ENCODE measurements at places on chromosomes 6 and 20.

- no peak for DNase-seq
Measured at GRCh38 chr6:125887372-125887771, 69.2 kb upstream of the HINT3 start.

DNA sequence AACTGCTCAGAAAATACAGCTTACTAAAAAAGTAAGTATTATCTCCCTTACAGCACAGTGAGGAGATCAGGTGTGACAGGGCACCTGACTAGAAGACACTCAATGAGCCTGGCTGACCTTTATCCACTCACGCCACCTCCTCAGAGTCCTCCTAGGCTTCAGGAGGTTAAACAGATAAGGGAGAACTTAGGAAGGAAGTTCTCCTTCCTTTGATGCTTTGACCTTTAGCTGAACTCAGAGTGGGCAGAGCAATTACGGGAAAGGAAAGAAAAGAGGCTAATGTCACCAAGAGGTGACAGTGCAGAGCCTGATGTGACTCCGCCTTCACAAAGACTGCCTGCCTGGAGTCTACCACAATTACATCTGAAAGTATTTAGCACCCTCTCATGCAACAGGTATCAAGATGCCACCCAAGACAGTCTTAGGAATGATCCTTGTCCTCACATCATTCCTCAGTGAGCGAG lies 36.7 kb downstream of the MAN1A1 start:
- peak; percentile 83 for DNase-seq

GRCh38 chr6:80767808-80768207 lies 661.3 kb downstream of the BCKDHB start:
- DNase-seq = no peak

DNA sequence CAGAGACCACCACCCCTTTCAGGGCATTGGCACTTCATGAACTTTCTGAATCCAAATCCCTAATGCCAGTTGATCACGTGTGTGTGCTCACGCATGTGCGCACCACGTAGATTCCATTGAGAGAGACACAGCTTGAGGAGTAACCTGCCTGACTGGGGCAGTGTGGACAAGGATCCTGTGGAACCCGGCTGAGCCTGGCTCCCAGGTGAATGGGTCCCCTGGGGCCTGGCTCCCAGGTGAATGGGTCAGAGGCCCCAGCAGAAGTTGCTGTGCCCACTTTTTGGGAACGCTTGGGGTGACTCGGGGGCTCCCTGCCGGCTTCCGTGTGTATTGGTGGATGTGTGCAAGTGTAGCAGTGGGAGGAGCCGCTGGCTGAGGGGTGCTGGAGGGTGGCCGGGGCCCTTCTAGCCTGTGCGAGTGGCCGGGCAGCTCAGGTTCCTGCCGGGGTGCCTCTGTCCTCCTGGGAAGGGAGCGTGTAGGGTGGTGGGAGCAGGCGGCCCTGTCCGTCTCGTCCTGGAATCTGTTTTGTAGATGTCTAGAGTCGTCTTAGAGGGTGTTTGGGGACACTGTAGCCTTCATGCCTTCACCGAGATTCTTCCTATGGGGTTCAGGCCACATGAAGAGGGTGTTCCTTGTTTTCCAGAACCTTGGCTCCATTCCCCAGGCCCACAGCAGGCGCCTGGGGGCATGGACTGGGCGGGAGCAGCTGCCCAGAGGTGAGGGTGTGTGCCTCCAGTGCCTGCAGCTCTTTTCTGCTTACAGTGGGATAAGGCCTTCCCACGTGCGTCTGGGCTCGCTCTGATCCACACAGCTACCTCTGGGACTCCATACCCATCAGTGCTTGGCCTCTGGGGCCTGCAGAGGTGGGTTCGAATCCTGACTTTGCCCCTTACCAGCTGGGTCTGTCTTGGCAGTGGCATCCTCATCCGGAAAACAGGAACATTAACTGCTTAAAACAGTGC lies 3.2 kb downstream of the RBM38 start:
- no peak for DNase-seq

DNA sequence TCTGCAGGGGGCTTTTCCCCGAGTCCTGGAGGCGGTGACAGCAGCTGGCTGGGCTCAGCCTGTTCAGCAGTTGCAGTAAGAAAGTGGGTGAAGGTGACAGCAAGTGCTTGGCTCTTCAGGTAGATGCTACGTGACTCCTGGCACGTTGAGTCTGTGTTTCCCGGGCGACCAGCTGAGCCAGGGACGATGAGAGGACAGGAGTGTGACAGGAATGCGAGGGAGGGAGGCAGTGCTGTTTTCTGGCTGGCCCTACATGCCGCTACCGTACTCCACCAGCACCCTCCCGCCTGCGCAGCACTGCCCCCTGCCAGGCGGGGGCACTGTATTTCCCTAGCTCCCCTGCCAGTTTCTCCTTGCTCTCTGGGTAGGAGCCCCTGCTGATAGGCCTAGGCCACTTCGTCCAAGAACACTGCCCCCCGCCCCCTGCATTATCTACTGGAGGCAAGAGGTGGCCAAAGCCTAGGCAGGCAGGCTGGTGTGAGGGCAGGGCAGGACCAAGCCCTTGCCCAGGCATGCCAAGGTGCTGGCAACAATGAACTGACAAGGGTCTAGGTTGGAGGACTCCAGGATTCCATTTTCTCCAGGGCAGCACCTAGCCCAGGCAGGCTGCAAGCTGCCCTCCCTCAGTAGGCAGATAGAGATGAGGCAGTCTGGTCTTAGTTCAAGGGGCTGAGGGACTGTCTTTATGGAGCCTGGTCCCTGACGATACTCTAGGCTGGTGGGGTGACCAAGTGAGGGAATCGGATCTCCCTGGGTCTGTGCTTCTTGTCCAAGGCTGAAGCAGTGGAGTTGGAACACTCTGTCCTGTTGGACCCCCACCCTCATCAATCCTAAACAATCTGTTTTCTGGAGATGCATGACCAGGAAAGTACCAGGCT lies 19.2 kb downstream of the MRPS18A start:
- DNase-seq = peak; percentile 81

DNA sequence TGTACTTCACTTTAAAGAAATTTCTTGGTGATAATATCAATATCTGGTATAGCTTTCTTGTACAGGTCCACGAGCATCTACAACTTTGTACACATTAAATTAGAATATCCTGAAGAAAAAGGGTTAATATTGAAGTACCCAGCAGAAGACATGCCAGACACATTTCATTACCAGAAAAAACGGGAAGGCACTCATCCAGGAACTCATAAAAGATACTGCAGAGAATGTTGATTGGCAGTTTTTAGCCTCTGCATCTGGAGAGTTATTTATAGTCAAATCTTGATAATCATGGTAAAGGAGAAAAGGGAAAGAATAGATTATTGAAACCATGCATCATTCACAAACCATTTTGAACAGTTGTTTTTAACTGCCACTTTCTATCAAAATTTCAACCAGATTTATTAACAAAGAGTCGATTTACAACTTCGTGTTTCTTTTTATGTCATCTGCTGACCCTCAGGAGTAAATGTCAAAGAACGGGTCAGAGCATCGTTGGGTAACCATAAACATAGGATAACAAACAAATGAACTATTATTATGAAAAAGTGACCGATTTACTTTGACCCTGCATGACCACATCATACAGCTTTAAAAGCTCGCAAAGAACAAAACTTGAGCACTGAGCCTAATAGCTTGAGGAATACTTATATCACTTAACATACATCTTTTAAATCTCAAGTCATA lies 229.2 kb upstream of the SGK1 start:
- DNase-seq = no peak

GRCh38 chr6:85118233-85118632 lies 331.6 kb upstream of the NT5E start:
- DNase-seq = no peak

GRCh38 chr20:62303340-62304226 lies 786 bp downstream of the ADRM1 start:
- DNase-seq = peak; percentile 78

DNA sequence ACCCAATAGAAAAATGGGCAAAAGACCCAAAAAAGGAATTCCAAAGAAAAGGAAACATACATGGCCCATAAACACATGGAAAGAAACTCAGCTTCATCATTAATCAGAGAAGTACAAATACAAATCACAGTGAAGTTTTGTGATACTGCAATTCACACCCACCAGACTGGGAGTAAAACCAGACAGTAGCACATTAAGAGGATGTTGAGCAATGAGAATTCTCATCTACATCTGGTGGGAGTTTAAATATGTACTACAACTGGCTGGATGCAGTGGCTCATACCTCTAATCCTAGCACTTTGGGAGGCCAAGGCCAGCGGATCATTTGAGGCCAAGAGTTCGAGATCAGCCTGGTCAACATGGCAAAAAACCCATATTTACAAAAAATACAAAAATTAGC lies 125.7 kb upstream of the PHACTR1 start:
- no peak for DNase-seq

- no peak for DNase-seq
Measured at GRCh38 chr20:34794006-34794585, 31.4 kb downstream of the NCOA6 start.

DNA sequence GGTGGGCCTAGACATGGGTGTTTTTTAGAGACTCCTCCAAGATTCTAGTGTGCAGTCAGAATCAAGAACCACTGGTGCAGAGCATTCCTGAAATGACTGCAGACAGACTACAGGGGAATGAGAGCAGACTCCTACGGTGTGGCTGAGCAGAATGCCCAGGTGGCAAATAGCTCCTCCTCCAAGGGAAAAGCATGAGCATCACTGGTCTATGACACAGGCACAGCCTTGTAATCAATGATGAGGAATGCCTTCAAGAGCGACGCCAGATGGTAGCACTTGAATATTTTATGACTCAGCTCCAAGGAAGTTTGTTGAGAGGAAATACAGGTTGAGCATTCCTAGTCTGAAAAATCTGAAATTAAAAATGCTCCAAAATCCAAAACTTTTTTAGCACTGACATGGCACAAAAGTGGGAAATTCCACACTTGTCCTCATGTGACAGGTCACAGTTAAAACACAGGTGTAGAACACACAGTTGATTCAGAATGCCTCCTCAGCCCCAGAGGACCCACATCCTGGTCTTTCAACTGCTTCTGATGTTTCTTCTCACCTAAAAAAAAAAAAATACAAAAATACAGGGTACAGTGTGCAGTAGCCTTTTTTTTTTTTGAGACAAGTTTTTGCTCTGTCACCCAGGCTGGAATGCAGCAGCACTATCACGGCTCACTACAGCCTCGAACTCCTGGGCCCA lies 10.6 kb upstream of the FAM8A1 start:
- DNase-seq = peak; percentile 65

- no peak for DNase-seq
Measured at GRCh38 chr20:44678990-44679611, 27.6 kb upstream of the ADA start.

GRCh38 chr20:1802385-1803060 lies 92.7 kb upstream of the SIRPA start:
- peak; percentile 78 for DNase-seq

GRCh38 chr20:40741507-40742106 lies 52.6 kb upstream of the MAFB start:
- peak; percentile 81 for DNase-seq

DNA sequence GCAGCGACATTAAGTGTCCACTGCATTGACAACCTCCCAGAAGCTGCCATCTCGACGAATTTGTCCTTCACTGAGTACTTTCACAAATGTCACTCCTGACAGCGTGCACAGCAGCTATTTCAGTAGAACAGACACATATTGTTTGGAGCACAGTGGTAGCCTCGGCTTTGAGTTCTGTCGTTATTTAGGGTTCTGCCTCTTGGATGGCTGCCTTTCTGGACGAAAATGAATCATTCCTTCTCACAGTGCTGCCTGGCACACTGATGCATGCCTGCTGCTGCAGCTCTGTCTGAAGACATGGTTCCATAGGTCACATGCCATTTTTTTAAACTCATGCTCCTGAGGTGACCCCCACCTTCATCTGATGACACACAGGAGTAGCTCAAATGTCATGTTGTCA lies 477.0 kb downstream of the C6orf118 start:
- DNase-seq = no peak

DNA sequence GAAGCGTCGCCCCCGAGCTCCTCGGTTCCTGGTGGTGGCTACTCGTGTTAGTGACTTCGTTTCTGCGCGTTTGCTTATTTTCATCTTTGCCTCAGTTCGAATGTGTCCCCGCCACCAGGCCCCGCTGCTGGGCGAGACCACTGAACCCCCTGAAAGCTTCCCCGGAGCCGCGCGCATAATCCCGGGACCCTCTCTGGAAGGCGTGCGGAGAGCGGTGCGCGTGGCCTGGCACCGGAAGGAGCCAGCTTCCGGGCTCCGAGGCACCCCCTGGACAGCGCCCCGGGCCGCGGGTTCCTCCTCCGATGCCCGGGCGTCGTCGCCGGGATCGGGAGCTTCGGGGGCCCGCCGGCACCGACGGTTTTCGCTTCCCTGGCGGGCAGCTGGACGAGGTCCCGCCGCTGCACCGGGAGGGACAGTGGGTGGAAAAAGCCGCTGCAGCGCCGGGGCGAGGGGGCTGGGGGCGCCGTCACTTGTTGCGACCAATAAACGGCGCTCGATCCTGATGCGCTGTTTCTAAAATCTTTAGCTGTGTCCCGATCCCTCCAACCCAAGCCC lies 643 bp upstream of the SLC35D3 start:
- peak; percentile 63 for DNase-seq

- DNase-seq = no peak
Measured at GRCh38 chr6:140107216-140107615, 732.8 kb upstream of the CITED2 start.

DNA sequence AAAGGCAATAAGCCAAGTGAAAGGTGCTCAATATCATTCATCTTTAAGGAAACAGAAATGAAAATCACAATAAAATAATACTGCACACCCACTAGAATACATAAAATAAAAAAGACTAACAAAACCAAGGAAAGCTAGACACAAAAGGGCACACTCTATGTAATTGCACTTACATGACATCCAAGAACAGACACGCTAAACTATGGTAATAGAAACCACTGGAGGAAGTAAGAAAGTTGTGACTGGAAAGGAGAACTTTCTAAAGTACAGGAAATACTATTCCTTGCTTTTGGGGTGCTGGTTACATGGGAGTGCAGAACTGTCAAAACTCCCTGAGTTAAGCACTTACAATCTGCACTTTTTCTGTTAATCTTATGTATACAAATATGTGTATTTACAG lies 253.7 kb upstream of the RUNX2 start:
- no peak for DNase-seq

DNA sequence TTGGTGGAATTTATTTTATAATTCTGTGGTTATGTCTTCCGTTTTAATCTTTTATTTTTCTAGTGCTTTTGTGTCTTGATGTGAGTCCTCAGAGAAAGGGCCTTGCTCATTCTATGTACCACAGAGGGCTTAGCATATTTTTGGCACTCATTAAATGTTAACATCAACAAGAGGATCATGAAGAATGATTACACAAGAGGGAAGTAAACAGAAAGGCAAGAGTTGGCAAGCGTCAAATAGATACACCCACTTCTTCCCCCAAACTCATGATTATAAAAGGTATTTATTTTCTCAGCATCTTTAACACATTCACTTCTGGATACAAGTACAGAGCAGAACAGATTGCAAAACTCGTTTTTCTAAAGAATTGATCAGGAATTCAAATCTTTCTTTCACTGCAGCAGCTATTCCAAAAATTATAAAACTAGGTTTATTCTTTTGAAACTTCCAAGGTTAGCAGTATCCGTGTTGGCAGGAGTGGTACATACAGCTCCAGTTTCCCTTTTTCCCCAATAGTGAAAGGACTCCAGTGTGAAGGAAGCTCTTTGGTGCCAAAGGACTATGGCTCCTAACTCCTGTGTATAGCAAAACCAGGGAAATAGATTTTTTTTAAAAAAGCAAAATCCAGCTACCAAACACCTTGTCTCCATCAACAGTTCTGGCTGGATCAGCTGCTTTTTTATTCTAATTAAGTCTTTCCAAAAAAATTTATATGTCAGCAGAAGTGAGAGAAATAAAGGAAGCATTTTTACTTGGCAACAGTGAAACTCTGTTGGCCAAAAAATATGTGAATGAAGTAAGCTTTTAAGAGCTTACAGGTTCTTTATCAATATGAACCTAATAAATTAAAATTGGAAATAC lies 221.9 kb downstream of the ADGRG6 start:
- no peak for DNase-seq

Data from activated CD4-positive, alpha-beta T cell treated with anti-CD3 and anti-CD28 coated beads, Interleukin-2, amount 10 ng/mL, durations not matched to agents 24 days and 14 days (primary cell).